SK-MEL-5 (cell line): ENCODE measurements at places on chromosomes 16 and 17. TPM values are rescaled to one million over a fixed set of nuclear protein-coding genes. Genes with fewer than 3 reads are reported as not detected.
A peak's percentile ranks its signal among the peaks of the same experiment; 100 is the strongest.

DNA sequence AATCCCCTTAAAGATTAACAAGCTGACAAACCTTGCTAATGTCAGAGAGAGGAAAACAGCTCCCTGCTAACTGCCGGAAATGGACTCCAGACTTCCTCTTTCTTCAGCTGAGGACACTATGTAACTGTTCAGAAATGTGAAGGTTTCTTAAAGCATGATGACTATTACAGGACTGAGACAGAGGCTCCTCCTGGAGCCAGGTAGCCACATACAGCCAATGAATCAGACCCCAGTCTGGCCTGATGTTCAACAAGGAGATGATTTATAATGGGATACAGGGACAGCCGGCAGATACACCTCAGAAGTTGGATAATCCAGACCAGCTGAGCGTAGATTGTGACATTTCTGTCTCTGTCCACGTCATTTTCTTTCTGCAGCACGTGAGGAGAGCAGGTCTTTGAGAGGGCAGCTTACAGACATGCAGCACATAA is 216.2 kb downstream of the HS3ST3A1 start:
- DNase-seq = no peak

Gene PPL
- 0.03 and 0.11 TPM in 2 replicates for total RNA-seq

- DNase-seq = peak; percentile 70
These were observed 659.9 kb upstream of the SOX9 start for GRCh38 chr17:71460943-71461342.

Gene CACNG4
- not detected in 2 replicates for total RNA-seq

GRCh38 chr16:84484579-84485254 is 19.7 kb downstream of the MEAK7 start:
- DNase-seq = peak; percentile 72

- DNase-seq = no peak
These were observed 1.7 kb upstream of the PRR35 start for GRCh38 chr16:558298-559020.

GRCh38 chr17:32772453-32773025 is 104.4 kb downstream of the MYO1D start:
- no peak for DNase-seq

Gene SLC6A2
- total RNA-seq = not detected in 2 replicates

Gene GCGR
- total RNA-seq = not detected in 2 replicates

GRCh38 chr16:49504023-49504364 is 130.4 kb downstream of the C16orf78 start:
- DNase-seq = no peak

GRCh38 chr17:80738987-80739730 is 194.5 kb downstream of the RPTOR start:
- no peak for DNase-seq

GRCh38 chr17:72588961-72589360 is 468.1 kb downstream of the SOX9 start:
- peak; percentile 59 for DNase-seq

DNA sequence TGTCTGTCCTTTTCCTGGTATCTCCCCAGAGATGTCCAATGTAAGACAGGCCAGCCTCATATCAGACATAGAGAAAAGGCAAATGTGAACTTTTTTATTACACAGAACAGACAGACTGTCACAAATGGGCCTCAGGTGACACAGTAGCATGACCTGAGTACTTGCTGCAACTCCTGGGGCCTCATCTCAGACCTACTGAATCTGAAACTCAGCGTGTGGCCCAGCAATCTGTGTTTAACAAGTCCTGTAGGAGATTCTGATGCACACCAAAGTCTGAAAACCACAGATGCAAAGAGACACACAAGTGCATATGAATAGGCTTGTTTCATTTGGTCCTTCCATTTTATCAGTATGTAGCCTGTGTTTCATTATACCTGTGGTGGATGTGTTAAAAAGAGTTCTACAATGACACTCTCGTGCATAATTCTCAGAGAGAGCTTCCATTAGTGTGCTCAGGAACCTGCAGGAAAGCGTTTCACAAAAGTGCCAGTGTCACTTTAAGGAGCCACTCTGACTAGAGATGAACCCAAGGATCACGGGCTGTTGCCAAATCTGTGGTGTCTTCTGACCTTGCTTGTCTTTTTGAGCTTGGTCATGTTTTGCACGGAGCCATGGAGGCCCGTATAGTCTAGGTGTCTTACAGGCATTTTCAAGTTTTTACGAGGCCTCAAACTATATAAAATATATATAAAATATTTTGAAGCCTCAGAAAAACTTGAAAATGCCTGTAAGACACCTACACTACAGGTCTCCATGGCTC is 33.8 kb upstream of the NF1 start:
- DNase-seq = no peak

Gene CES3
- 0.29 and 1.5 TPM in 2 replicates for total RNA-seq

GRCh38 chr17:68613739-68614298 is 12.7 kb upstream of the FAM20A start:
- peak; percentile 95 for DNase-seq

Gene GPR179
- total RNA-seq = 0.05 and 0.11 TPM in 2 replicates

GRCh38 chr16:27780468-27781194 is 230.7 kb downstream of the KATNIP start:
- DNase-seq = no peak

DNA sequence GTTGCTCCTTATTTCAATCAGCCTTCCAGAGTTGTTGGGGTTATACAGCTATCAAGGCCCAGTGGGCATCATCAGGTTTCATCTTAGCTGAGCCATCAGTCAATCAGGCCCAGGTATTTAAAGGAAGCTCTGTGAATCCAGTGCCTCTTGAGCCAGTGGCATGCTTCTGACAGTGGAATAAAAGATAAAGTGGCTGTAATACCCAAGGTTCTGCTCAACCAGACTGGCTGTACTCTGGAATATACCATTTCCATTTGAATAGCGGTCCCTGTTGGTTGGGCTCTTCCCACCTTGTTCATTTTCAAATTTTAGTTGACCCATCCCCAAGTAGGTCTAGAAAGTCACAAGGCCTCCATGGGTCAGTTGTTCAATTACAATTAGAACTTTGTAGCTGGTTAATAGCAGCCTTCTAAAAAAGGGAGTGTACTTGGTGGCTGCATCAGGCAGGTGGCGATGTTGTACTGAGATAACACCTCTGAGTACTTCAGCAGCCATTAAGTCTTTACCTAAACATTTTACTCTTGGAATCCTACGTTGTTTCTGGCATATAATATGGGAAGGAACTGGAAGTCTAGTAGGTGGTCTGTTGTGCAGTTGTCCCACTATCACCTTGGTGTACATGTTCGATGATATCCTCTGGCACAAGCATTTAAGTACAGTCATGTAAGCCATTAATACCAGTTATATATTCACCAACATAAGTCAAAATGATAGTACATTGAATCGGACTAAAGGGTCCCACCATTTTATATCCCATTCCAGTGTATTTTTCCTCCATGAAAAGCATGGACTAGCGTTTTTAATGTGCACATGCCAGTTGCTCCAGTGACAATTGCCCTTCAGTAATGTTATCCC is 294.1 kb downstream of the BCAS3 start:
- DNase-seq = peak; percentile 90

DNA sequence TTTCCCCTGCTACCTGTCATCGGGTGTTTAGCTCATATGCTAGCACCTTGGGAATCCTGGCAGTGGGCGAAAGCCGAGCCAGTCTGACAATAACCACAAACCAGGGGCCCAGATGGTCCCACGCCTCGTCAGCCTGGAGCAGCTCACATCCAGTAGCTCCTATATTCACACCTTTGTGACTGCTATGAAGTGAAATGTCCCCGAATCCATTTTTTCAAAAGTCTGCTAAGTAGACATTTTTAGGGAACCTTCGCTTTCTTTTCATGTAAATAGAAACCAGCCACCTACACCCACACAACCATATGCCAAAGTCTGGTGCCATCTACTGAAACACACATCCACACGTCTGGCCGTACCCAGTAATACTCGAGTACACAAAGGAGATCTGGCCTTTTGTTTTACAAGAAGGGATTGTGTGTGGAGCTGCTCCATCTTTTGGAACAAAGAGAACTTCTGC is 176.8 kb downstream of the SLC39A11 start:
- DNase-seq = no peak

DNA sequence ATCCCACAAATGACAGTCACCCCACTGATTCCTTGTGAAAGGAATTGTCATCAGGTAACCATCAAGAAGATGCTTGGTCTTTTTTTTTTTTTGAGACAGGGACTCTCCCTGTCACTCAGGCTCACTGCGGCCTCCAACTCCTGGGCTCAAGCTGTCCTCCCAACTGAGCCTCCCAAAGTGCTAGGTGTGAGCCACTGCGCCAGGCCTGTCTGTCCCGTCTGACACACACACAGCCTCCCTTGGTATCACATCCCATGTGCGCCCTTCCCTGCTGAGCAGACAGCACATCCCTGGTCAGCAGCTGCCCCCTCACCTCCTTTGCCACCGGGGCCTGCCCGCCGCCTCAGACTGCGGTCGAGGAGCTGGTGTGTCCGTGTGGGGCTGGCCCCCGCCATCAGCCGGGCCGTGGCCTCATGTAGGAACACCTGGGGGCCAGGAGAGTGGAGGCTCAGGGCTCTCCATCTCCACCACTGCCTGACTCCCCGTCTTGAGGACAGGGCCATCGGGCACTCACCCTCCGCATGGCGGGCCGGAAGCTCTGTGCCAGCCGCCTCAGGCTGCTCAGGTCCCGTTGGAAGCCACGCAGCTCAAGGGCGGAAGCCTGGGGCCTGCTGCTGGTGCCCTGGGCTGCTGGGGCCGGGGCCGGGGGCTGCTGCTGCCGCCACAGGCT is 23.6 kb downstream of the SREBF1 start:
- DNase-seq = no peak

DNA sequence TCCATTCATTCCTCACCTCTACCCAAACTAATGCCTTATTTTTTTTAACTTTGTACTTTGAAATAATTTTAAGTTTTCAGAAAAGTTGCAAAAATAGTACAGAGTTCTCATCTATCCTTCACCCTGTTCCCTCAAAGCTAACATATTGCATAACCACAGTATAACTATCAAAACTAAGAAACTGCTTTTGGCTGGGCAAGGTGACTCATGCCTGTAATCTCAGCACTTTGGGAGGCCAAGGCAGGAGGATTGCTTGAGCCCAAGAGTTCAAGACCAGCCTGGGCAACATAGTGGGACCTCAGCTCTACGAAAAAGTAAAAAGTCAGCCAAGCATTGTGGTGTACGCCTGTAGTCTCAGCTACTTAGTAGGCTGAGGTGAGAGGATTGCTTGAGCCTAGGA is 147.7 kb downstream of the SKAP1 start:
- DNase-seq = no peak

DNA sequence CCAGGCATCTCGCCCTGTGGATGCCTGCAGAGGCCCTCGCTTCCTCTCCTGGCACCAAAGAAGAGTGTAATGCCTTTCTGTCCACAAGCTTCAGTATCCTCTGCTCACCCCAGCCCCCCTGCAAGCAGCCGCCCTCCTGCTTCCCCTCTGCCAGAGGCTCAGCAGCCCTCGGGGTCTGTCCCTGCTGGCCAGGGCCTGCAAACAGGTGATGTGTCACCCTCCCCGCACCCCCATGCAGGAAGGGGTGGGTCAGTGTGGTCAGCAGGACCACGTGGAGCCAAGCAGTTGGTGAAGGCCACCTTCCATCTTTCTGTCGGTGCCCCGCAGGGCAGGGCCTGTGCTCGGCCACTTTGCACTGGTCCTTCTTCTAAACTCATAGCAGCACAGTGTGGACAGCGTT is 129.9 kb upstream of the CIBAR2 start:
- DNase-seq = no peak

Gene MYOCD
- total RNA-seq = not detected in 2 replicates

DNA sequence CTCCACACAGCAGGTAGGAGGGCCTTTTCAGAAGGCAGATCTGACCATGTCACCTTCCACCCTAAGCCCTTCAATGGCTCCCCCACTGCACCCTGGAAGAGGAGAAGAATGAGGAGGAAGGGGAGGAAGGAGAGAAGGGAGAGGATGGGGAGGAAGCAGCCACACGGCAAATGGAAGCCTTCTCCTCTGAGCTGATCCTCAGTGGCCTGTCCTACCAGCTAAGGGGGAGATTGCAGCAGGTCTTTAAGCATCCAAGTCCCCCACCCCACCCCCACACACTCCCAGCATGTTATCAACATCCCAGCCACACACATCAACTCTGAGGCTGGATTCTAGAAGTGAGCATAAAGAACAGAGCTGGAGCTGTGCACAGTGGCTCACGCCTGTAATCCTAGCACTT is 46.2 kb upstream of the RBFOX3 start:
- DNase-seq = no peak

- no peak for DNase-seq
These were observed 3.0 kb downstream of the SECTM1 start for GRCh38 chr17:82330322-82331239.

DNA sequence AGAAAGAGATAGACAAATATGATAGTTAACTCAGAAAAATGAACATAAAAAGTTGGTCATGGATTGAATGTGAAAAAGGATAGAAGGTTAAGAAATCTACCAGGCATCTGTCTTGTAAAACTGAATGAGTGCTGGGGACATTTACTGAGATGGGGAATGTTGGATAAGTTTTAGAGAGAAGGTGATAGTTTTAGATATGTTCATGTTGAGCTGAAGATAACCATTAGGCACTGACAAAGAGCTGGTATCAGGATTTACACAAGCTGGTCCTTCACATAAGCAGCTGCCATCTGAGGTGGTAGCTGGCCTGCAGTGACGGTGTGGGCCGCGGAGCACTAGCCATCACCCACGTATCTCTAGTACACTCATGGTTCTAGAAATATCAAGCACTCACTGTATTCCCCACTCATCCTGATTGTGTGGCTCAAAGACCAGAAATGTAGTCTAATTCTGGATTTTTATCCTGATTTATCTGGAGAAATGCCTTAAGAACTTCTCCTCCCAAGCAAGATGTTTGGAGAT is 194.4 kb upstream of the KCNJ16 start:
- no peak for DNase-seq
